Stimulated activated CD8-positive, alpha-beta memory T cell treated with anti-CD3 and anti-CD28 coated beads, Interleukin-4, amount 100 ng/mL, for 1 hour (primary cell): ENCODE measurements at places on chromosomes 2 and 18.

GRCh38 chr18:65592435-65592834 lies 158.4 kb upstream of the CDH7 start:
- no peak for DNase-seq

DNA sequence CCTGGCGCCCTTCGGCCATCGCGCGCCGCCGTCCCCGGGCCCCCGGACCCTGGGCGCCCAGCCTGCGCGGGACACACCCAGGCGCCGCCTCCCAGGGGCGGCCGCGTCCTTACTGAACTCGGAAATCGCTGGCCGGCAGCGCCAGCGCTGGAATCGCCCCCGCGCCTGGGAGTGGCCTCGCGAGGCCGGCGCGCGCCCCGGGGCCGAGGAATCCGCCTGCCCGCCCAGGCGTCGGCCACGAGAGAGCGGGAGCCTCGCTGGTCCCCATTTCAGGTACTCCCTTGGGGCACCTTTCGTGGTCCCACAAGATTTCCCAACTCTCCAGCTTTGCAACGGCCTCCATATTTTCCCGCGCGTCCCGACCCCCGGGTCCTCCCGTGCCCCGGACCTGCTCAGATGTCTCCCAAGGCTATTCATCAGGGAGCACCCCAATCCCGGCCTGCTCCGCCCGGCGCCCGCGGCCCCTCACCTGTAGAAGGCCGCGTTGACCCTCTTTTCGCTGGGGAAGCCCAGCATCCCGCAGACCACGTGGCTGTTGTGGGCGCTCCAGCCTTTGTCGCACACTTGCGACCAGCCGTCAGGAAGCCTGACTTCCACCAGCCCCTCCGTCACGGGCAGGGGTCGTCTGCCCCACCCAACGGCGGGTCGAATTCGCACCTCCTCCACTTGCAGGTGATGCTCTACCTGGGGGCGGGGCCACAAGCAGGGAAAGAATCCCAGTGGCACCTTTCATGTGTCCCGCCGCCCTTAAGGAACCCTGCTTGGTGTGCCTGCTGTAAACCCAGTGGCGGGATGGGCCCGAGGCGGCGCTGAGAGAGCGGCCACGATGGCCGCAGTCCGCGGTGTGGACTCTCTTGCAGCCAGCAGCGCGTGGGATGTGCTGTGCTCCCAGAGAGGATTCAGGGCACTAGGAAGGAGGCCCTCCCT lies 4.6 kb downstream of the LOXL3 start:
- no peak for DNase-seq

GRCh38 chr2:101337877-101338276 lies 29.4 kb upstream of the RNF149 start:
- DNase-seq = no peak

GRCh38 chr2:9037166-9037565 lies 33.7 kb upstream of the MBOAT2 start:
- no peak for DNase-seq

GRCh38 chr2:127932199-127932876 lies 46.6 kb upstream of the AMMECR1L start:
- DNase-seq = no peak

GRCh38 chr18:79008356-79008940 lies 28.8 kb downstream of the SALL3 start:
- no peak for DNase-seq

DNA sequence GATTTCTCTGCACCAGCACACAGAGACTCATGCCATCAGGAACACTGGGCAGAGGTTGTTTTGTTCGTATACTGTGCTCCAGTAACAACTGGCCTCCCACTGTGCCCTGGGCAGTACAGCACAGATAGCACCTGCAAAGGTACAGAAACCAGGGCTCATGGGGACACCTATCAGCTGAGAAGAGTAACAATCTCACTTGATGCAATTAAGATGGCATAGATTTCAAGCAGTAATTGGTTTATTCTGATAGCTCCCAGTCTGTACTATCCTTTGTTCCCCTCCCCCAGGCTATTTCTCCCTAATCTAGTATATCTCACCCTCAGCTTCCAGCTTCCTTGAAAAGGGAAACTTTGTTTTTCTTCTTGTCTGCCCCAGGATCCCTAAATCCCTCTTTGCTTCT lies 343.9 kb upstream of the MMADHC start:
- DNase-seq = no peak

GRCh38 chr18:31825772-31826171 lies 65.1 kb upstream of the SLC25A52 start:
- DNase-seq = no peak

- DNase-seq = no peak
Measured at GRCh38 chr18:8516371-8517250, 92.6 kb upstream of the RAB12 start.

DNA sequence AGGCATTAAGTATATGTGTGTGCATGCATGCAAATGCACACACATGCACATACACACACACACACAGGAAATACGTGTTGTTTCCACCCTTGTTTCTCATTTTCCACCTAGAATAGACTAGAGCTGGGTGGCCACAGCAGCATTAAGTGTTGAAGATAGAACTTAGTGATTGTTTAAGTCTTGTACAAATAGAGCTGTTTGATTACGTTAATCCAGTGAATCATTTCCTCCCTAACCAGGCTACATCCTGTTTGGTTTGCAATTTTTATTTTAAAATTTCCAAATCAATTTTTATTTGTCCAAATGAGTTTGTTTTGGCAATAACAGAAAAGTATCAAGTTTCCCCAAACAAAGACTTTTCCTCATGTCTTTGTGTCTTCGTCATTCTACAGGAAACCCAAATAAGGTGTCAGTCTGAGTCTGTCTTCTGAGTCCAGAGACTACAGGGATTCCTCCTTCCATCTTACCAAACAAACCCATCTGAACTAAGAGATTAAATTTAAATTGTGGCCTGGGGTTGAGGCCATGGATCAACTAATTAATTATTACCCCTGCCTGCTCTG lies 74.6 kb upstream of the GALNT5 start:
- no peak for DNase-seq

DNA sequence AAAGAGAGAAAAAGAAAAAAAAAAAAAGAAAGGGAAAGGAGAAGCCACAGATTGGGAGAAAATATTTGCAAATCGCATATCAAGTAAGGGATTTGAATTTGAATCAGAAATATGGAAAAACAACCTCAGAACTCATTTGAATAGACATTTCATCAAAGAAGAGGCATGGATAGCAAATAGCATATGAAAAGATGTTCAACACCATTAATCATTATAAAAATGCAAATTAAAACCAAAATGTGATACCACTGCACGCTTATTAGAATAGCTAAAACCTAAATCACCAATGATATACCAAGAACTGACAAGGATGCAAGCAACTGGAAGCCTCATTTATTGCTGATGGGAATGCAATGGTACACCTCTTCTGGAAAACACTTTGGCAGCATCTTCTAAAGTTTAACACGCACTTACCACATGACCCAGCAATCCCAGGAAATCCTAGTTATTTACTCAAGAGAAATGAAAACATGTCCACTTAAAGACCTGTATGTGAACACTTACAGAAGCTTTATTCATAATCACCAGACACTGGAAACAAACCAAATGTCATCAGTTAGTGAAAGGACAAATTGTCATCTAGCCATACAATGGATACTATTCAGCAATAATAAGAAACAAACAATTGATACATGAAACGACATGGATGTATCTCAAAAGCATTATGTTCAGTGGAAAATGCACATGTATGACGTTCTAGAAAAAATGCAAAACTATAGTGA lies 10.3 kb downstream of the DNER start:
- no peak for DNase-seq

DNA sequence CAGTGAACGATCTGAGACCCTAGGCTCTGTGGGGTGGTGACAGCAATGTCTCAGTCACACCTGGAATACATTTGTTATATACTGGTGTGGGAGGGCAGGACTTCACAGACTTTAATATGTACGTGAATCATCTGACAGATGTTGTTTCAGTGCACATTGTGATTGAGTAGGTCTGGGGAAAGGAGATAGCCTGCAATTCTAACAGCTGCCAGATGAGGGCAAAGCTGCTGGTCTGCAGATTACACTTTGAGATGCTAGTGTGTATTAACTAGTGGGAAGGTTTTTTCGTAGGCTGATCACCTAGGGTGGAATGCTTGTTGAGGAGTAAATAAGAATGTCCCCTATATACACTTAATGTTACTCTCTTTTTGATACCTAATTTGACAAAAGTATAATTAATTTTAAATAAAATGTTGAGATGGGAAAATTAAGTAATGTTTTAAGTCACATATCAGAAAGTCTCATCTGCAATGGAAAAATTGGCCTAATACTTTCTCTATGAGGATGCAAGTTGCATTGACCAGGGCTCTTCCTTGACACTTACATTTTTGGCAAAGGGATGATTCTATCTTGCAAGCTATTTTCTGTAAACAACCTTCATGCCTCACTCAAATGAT lies 496.9 kb upstream of the HNMT start:
- no peak for DNase-seq

DNA sequence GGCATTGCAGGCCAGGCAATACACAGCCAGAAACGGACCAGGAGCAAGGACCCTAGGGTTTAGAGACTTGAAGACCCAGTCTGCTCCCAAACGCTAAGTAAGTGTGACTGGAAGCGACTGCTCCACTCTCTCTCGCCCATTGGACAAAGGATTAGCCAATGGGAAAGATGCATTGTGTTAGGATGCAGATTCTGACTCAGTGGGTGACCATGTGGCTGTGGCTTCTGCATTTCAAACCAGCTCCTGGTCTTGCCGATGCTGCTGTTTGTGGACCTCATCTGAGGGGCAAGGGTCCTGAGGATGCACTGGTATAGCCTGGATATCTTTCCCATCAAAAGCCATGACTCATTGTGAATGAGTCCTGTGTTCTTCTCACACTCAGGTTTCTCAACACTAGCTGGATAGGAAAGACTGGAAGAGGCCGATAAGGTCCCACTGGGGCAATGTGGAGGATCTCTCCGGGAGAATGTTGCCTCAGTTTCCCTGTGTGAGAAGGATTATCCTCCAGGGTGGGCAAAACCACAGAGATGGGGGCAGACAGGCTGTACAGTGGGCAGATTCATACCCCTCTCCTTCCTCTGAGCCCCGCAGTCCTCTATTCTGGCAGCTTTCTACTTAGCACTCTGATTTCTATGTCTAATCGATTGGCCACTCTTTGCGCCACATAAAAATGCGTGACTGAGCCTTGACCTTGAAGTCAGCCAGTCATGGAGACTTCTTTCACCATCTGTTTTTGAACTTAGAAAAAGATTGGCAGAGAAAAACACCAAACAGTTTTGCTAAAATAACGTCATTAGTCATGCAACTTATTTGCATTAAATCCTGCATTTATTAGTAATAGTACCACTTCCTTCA lies 257.1 kb downstream of the PRKCE start:
- no peak for DNase-seq

DNA sequence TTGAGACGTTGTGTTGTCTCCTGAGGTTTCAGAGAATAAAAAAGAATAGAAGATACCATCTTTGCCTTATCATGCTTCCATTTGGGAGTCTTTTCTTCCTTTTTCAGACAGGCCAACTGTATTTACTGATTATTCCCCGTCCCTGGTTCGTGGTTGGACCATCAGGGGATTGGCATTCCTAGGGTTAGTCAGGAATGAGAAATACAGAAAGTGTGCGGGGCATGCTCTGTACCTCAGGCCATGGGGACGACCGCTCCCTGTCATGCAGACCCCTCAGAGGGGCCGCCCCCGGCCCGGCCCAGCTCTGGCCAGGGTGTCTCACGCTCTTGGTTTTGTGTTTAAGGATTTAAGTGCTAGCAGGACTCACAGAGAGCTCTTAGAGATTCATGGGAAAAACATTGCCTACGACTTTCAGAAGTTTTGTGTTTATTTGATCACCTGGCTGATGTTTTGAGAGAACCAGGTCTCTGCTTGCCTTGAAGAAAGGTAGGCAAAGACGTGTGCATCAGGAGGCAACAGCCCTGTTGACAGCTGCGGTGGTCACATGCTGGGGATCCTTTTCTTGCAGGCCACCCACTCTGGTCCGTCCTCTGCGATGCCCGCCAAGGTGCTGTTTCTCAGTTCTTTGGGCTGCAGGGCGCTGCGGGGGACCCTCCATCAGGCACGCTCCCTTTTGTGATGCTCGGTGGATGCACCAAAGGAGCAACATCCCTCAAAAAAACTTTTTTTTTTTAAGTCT lies 317.8 kb downstream of the AGAP1 start:
- DNase-seq = no peak

- no peak for DNase-seq
Measured at GRCh38 chr2:36569267-36569856, 28.6 kb downstream of the FEZ2 start.

- DNase-seq = no peak
Measured at GRCh38 chr18:55577812-55578539, 10.0 kb downstream of the TCF4 start.

DNA sequence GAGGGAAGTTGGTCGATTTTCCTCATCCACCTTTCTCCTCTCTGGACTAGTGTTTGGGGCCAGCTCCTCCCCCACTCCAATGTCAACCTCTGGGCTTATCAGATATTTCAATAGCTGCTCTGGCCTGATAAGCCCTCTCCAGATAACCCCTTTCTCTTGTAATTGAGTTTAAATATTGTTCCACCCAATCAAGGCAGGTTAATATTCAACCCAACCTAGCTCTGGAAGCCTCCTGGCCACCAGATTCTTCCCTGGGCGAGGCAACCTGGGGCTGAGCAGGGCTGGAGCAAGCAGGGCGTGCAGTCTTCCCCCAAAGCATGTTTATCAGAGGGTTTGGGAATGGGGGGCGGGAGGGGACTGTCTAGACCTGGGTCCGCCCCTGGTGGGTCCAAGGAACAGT lies 73.8 kb downstream of the TFCP2L1 start:
- DNase-seq = no peak

DNA sequence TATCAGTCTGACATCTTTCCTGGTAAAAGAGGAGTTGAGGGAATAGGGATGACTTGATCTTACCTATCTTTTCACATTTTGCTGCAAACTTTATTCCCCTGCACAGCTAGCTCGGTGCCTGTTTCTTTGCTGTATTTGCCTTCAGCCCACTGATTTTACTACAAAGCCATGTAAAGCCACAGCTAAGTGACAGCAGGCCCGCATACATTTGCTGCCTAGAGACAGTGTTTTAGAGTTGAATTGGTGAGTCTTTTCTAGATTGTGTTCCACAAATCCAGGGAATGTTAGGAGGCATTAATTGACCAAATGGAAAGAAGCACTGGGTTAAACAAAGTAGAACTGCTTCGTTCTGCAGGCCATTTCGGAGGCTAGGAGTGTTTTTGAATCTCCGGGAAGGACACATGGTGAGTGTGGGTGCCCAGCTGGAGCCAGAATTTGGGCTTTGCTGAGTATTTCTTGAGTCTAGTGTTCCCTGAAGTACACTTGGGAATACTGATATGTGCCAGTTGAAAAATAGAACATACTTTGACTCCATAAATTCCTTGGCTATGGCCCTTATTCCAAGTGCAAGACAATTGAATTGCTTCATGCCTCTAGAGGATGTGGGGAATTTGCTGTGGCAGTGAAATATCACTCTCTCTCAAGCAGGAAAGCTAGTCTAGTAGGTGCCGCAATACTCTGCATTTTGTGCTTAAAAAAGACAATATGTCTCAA lies 329.8 kb downstream of the PTPRM start:
- no peak for DNase-seq

GRCh38 chr2:217551252-217551899 lies 451.4 kb downstream of the TNS1 start:
- DNase-seq = no peak

DNA sequence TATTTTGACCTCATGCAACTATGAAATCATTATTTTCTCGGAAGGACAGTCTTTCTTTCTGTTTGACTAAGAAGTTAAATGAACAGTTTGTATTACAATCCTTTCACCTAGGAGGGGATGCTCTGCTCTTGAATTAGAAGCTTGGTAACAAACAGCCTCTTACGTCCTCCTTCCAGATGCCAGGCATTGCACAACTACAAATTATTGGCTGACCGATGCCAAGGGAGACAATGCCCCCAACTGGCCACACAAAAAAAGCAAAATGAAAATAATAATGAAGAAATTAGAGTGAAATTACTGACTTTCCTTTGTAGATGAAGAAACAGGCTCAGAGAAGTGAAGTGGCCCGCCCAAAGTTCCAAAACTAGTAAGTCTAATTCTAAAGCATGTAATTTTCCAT lies 177.9 kb downstream of the CYRIA start:
- DNase-seq = no peak
